Astrocyte of the spinal cord (primary cell): ENCODE measurements at places on chromosomes 16 and 17.

GRCh38 chr17:57295526-57296023 is 39.3 kb downstream of the MSI2 start:
- peak; percentile 83 for DNase-seq

DNA sequence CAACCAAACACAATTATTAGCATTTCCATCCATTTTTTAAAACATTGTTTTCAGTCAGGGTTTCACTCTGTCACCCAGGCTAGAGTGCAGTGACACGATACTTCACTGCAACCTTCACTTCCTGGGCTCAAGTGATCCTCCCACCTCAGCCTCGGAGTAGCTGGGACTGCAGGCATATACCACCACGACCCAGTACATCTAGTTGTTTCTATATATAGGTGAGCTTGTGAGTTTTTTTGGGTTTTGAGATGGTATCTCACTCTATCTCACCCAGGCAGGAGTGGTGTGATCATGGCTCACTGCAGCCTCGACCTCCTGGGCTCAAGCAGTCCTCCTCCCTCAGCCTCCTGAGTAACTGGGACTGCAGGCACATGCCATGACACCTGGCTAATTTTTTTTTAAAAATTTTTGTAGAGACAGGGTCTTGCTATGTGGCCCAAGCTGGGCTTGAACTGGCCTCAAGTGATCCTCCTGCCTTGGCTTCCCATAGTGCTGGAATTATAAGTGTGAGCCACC is 21.5 kb upstream of the ATP5MC1 start:
- DNase-seq = no peak

DNA sequence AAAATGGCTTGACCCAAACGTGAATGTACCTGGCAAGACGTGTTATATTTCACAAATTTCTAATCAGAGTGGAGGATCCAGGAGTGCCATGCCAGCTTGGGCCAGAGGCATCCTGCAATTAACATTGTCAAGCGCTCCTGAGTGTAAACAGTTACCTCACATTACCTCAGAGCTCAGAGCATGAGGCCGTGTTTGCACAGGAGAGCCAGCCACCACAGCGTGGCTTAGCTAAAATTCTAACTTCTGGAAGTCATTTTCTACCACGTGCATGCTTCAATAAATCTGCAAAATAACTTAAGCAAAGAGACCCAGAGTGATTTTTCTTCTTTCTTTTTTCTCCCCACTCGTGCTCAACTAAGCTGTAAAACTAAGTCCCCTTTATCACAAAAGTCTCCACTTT is 769.0 kb downstream of the KCNJ2 start:
- no peak for DNase-seq

GRCh38 chr16:1341495-1342420 is 8.3 kb downstream of the BAIAP3 start:
- no peak for DNase-seq

DNA sequence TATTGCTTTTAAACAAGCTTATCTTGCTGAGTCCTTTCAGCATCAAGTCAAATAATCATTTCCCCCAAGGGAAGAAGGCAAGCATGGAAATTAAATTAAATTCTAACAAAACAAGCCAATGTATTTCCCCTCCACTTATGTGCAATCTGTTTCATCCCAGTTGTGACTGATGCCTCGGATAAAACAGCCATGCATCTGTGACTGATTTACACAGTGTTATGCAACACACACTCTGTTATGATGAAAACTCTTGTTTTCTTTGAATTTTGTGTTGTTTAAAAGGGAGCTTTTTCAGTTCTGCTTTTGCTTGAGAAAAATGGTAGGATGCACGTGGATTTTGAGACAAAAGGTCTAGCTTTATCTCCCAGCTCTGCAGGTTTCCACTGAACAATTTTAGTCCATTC is 32.6 kb downstream of the TMEM100 start:
- no peak for DNase-seq

GRCh38 chr17:45785480-45786193 is 1.5 kb downstream of the CRHR1 start:
- DNase-seq = no peak

GRCh38 chr17:82365606-82366295 is 5.8 kb upstream of the UTS2R start:
- DNase-seq = no peak

DNA sequence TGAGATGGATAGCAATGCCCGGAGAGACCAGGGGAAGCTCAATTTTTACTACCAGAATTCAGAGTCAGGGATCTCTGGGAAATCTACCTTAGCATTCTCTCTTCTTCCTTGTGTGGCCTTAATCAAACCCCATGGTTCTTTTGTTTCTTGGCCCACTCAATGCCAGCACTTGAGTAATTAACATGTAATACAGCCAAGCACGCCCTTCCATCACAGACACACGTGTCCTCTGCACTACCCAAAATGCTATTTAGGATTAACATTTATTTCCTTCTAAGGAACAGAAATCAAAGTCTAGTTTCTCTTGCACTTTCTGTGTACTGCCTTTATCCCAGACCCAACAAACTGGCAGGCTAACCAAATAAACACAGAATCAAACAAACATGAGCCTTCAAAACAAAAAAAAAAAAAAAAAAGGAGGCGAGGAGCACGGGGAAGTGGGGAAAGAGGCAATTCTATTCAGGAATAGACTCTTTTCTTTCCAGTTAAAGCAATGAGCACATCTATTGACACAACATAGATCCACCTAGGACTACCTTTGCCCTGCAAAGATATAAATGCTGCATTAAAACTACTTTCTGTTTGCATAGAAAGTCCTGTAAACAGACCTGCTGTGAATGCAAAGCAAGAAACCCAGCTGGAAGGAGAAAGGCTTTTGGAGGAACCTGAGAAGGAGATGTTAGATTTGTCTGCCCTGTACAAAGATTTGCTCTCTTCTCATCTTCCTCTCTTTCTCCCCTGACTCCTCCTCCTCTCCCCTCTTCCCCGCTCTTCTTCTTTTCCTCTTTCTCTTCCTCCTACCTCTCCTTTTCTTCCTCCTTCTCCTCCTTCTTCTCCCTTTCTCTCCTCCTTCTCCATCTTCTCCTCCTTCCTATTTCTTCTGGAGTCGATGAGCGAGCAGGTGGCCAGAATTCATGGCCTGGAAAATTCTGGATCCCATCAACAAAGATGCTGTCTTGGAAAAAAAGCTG is 294.4 kb downstream of the NPIPA8 start:
- DNase-seq = no peak
